Femur (tissue), 1 donor: ENCODE measurements at places on chromosomes 7 and 10.

- DNase-seq, result no peak
Measured at GRCh38 chr10:81179805-81180452, 642.2 kb downstream of the SH2D4B start.

DNA sequence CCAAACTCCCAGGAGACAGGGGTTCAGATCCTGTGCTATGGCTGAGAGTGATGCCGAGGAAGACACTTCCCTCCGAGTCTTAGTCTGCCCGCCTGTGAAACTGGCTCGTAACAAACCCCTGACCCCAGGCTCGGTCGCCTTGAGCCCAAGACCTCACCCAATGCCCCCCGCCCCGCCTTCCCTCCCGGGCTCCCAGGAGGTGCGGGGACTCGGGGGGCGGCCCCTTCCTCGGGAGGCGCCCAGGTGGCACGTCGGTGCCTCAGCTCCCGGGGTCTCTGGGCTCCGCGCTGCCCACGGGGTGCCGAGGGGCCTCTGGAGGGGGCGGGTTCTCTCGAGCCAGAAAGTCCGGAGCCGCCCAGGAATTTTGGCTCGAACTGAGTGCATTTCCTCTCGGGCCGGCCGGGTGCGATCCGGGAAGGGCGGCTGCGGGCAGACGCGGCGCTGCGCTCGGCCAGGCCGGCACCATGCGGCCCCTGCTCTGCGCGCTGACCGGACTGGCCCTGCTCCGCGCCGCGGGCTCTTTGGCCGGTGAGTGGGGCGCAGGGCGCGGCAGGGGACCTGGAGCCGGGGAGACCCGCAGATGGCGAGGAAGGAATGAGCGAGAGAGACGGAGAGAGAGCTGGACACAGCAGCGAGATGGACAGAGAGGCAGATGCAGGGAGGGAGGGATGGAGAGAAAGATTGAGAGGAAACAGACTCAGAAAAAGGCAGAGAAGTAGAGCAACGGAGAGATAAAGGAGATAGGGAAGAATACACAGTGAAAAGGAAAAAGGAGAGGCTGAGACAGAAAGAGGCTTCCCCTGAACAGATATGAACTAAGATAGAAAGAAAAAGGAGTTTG is at the start of gene PLAC9:
Gene PLAC9 (plus strand): TSS at position 432 of the 841 bp plus-strand sequence. CDS start 33 bp downstream, at position 465.
- DNase-seq, result peak; percentile 72

GRCh38 chr7:94507462-94507861 is 2.1 kb upstream of the CASD1 start:
- no peak for DNase-seq

- no peak for DNase-seq
Measured at GRCh38 chr7:142303650-142304049, 45.8 kb upstream of the PRSS58 start.

GRCh38 chr7:29394321-29394720 is 169.3 kb upstream of the PRR15 start:
- DNase-seq, result no peak

- no peak for DNase-seq
Measured at GRCh38 chr10:97076781-97077180, 109.0 kb downstream of the SLIT1 start.

- no peak for DNase-seq
Measured at GRCh38 chr7:40586197-40586596, 451.4 kb downstream of the SUGCT start.

GRCh38 chr10:6678211-6678803 is 98.2 kb upstream of the PRKCQ start:
- peak; percentile 59 for DNase-seq

GRCh38 chr10:13414855-13415254 is 66.8 kb upstream of the SEPHS1 start:
- no peak for DNase-seq

- DNase-seq, result no peak
Measured at GRCh38 chr7:149633976-149634945, 136.7 kb upstream of the ZNF746 start.

- no peak for DNase-seq
Measured at GRCh38 chr10:7968510-7969112, 85.9 kb upstream of the GATA3 start.

GRCh38 chr7:55132890-55133551 is 114.2 kb downstream of the EGFR start:
- no peak for DNase-seq

DNA sequence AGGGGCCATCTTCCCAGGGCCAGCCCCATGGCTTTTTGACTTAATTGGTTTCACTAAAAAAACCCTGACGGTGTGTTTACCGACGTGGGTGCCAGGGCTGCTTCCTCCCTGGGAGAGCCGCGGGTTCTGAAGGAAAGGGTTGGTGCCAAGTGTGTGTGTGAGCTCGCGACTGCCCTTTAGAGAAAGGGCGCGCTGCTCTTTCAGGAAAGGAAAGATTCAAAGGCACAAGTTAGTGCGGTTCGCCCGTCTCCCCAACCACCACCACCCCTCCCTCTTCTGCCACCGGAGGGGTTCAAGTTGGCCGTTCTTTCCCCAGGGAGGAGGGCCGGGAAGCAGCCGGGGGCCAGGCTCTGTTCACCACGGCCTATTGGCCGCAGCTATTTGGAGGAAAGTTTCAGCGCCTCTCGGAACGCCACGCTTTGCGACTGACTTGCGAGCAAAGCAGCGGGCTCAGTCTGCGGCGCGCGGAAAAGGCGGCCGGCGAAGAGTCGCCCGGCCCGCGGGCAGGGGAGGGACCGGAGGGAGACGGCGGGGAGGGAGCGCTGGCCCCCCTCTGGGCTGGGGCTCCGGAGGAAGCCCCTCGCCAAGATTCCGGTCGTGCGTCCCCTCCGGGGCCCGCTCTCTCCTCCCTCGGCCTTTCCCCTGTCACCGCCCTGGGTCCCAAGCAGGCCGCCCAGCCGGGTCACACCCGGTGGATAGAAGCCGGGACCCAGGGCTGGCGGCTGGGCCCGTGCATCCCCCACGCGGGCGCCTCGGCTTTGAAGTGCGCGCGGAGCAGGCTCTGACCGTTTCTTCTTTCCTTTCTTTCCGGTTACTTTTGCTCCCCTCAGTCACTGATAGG is 165.9 kb upstream of the PPP1R3A start:
- peak; percentile 80 for DNase-seq

DNA sequence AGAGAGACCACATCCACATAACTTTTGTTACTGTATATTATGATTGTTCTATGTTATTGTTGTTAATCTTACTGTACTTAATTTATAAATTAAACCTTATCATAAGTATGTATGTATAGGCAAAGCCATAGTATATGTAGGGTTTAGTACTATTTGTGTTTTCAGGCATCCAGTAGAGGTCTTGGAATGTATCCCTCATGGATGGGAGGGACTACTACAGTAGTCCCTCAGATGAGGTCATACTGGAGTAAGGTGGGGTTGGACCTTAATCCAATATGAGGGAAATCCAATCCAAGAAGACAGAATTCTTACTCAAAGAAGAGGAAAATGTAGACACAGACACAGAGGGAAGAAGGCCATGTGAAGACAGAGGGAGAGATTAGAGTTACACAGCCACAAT is 34.1 kb upstream of the MALRD1 start:
- DNase-seq, result no peak

DNA sequence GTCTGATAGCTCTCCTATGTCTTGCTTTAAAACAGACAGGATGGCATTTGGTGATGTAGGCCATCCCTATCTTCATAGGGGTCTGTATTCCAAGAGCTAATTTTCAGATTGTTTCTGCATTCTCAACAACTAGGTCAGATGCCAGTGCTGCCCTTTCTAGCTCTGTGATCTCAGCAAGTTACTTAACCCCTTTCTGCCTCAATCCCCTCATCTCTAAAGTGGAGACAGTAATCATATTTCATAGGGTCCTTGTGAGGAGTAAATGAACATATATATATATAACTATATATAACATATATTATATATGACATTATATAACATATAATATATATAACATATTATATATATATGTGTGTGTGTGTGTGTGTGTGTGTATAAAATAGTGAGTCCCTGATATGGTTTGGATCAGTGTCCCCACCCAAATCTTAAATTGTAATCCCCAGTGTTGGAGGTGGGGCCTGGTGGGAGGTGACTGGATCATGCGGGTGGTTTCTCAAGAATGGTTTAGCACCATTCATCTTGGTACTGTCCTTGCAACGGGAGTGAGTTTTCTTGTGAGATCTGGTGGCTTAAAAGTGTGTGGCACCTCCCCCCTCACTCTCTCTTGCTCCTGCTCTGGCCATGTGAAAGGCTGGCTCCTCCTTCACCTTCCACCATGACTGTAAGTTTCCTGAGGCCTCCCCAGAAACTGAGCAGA is 45.2 kb downstream of the HIPK2 start:
- DNase-seq, result no peak

DNA sequence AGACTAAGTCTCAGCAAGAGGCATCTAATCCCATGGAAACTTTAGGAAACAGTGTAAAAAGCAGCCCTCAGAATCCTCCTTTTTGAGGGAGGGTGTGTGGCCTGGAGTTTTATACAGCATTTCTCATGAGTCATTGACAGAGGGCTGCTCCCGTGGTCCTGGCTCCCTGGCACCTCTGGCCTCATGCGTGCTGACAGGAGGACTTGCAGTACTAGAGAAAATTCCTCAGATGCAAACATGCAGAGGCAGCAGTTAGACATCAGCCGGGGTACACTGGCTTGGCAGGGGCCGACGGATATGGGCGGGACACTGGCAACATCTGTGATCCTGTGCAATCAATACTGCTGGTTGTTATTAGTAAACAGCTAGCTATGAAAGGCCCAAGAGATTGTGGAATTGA is 925.1 kb upstream of the CELF2 start:
- peak; percentile 25 for DNase-seq

- DNase-seq, result no peak
Measured at GRCh38 chr10:120543291-120543690, 86.3 kb downstream of the PLPP4 start.

GRCh38 chr7:5216931-5217330 is 26.9 kb downstream of the WIPI2 start:
- DNase-seq, result no peak

- no peak for DNase-seq
Measured at GRCh38 chr7:143331179-143331801, 15.4 kb downstream of the CLCN1 start.

GRCh38 chr7:15862016-15862780 is 175.7 kb upstream of the MEOX2 start:
- no peak for DNase-seq

- DNase-seq, result no peak
Measured at GRCh38 chr10:8187171-8187666, 132.7 kb downstream of the GATA3 start.

DNA sequence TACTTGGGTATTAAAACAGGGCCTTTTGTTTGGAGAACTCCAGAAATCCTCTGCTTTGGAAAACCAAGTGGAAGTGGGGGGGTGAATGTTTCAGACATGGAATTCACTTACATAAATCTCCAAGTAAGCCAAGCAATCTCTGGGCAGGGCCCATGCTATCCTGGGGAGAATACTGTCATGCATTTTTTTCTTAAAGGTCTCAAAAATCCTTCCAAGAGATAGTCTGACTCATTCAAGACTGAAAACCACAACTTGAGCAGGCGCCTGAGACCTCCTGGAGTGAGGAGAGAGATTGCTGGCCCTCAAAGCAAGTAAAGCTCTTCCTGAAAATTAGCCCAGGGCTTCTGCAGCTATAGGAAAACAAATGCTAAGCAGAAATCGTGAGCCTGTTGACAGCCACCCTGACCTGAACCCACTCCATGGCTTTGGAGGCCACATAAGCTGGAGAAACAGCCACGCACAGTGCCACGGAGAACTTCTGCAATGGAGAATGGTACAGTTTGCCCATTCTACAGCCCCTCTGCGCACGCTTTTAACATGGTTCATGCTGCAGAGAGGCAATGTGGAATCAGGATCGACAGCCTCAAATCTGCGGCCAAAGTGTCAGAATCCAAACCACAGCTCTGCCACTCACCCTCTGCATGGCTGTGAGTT is 203.1 kb upstream of the AUTS2 start:
- DNase-seq, result peak; percentile 60

- no peak for DNase-seq
Measured at GRCh38 chr10:84924131-84924530, 595.7 kb downstream of the CCSER2 start.

- no peak for DNase-seq
Measured at GRCh38 chr7:134021836-134022235, 105.3 kb upstream of the LRGUK start.

DNA sequence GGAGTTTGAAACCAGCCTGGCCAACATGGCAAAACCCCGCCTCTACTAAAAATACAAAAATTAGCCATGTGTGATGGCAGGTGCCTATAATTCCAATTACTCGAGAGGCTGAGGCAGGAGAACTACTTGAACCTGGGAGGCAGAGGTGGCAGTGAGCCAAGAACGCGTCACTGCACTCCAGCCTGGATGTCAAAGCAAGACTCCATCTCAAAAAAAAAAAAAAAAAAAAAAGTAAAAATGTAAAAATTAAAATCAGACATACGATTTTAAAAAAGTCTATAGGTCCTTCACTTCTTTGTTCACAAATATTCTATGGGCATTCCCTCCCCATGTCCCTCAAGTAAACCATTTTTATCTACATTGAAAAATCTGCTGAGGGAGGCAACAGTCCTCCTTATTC is 34.9 kb upstream of the TLL2 start:
- DNase-seq, result no peak

DNA sequence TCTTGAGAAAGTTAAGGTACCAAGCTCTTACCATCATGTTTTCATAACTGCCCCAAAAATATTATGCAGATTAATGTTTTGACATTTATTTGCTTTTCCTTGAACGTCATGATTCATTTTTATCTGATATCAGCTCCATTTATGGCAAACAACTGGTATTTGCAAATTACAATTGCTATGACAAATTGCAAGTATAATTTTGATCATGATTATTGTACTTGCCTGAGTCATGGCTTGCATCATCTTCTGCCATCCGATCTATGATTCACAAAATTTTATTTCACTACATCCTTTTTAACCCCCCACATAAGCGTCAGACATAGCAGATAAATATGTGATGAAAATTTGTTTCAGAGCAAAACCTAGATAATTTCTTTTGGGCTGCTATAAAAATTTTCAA is 155.0 kb downstream of the STK31 start:
- no peak for DNase-seq

DNA sequence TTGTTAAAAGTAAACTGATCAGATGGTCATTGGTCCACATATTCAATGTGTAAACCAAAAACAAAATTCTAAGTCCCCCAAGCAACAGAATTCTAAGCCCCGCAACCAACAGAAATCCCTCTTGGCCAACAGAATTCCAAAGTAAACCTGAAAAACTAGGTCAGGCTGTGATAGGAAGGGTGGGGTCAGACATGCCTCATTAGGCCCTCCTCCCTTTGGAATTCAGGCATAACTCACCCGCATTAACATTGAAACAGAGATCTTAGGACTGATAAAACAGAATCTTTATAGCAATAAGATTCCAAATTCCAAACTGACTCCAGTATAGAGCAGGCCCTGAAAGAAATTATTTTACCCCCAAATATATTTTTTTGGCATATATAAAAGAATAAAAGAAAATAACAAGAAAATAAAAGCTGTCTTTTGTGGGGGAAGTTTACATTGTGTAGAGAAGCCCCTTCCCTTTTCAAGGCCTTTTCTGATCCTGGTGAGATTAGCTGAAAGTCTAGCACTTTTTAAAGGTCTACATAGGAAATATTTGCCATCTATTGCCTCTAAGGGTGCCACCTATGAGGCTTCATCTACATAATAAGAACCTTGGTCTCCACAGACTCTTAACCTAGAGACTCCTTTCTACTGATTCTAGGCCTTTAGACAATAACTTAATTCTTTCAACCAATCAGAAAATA is 30.5 kb downstream of the GNAT3 start:
- no peak for DNase-seq

- no peak for DNase-seq
Measured at GRCh38 chr7:28862595-28863272, 95.4 kb downstream of the TRIL start.
